ENCODE measurements at places on chromosomes 4 and X.

DNA sequence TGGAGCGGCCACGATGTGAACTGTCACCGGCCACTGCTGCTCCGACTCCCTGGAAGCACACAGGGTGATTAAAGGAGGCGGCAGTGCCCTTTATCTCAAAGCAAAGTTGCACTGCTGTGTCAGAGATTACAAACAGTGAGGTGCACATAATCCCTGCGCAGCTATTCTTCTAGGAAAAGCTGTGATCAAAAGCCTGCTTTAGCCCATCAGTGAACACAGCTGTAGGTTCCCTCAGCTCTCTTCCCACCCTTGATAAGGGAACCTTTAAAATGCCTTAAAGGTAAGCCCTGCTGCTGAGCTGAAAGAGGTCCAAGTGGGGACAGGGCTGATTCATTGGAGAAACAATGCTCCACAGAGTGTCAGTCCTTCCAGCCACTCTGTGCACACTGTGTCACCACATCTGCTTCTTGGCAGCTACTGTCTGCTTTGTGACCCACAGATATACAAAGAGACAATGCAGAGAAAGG lies 127.6 kb downstream of the EIF4E start:
- DNase-seq = no peak

DNA sequence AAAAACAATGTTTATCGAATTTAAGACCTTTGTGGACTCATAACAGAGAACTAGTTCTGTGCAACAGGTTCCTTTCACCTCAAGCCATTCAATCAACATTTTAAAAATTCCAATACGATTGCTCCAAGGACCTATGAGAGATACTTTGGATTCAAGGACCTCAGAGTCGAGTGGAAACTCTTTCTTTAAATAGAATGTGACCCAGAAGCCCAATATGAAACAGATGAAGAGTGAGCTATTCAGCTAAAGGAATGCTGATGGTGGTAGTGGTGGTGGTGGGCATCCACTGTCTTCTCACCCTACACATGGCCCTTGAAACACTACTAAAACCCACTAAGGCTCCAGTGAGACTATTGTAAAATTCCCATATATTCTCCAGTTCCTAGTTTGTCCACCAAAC lies 257.2 kb downstream of the DMD start:
- DNase-seq = no peak

DNA sequence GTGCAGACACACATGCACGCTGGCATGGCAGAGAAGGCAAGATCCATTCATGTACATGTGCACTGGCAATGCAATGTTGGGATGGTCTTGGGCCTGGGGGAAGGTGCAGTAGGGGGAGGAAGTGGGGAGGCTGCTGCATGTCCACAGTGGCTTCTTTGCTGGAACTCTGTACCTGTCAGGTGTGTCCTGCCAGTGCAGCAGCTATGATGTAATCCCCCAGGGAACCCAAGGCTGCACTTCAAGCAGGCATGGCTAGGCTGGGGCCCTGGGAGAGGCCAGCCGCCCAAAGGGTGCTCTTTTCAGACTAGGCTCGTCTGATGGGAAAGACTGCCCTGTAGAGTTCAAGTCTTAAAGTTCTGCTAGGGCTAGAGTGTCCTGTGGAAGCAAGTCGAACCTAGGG lies 1304.0 kb downstream of the FAM133A start:
- no peak for DNase-seq

DNA sequence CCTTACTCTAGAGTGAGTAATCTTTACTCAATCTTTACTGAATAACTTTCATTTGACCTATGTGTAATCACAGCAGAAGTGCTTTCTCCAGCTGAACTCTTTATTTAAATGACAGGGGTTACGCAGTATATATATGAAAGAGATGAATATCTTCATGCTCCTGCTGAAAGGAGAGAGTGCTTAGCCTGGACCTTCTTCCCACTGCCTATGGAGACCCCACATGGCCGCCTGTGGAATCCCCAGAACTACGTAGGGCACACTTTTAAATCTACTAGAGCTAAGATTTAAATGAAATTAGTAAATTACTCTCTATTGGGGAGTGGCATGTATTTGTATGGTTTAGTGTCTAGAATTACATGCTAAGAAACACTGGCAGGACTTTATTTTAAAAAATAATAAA lies 391.2 kb downstream of the ANKRD50 start:
- DNase-seq = no peak

GRCh38 chr4:119041396-119041795 lies 94.2 kb upstream of the MYOZ2 start:
- no peak for DNase-seq

- no peak for DNase-seq
These were observed 6.9 kb upstream of the CXCL1 start for GRCh38 chr4:73862322-73862721.

DNA sequence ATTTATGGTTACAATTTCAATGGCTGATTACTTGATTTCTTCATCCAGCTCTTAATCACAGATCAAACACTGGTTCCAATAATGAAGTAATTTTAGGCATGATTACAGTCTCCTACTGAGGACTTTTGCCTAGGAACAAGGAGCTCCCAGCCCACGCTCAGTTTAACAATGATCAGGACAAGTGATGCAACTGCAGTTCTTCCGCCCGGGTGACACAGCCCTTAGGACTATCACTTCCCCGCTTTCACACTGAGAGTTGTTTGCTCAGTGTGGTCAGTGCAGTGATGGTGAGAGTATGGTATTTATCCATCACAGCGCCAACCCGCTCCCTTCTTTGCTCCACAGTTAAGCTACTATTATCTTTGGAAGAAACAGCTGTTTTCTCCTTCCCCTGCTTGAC lies 203.2 kb upstream of the MBNL3 start:
- DNase-seq = no peak

DNA sequence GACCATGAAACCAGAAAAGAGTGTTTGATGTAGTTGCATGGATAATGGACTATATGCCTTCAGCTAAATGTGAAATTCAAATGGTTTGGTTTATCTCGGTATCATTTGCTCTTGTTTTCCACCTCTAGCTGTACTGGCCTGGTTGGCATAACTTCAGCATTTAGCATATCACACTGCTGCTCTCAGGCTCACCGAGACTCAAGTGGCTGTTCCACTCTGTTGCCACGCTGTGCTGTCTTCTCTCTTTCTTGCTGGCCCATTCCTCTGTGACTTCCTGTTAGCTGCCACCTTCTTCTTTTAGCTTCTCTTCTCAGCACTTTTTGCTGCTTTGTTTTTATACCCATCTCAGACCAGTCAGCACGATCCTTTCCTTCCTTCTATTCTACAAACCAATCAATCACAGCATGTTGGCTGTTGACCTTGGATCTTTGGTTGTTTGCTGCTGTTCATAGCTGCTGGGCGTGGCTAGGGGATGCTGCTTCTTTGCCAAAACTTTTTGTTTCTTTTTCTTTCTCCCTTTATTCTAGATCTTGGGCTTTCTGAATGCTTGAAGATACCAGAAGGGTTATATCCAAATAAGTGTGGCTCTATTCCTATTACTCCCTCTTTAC lies 24.0 kb downstream of the INTS6L start:
- no peak for DNase-seq
